ENCODE measurements at places on chromosomes 1 and 21.

DNA sequence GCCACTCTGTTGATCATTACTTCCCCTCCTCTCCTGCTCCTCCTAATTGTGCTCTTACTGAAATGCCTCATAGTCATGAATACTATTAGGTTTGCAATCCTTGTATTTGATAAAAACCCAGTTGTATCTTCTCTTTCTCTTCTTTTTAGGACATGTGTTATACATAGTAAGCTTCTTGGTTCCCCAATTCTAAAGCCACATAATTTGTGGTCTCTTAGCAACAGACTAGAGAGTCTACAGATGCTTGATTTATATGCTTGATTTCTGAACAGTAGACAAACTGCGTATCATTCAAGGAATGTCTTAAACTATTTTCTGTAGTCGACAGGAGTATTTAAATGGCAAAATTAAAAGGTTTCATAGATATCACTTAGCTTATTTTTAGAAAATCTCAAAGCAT lies 1598.9 kb downstream of the PLA2G4A start:
- no peak for DNase-seq

DNA sequence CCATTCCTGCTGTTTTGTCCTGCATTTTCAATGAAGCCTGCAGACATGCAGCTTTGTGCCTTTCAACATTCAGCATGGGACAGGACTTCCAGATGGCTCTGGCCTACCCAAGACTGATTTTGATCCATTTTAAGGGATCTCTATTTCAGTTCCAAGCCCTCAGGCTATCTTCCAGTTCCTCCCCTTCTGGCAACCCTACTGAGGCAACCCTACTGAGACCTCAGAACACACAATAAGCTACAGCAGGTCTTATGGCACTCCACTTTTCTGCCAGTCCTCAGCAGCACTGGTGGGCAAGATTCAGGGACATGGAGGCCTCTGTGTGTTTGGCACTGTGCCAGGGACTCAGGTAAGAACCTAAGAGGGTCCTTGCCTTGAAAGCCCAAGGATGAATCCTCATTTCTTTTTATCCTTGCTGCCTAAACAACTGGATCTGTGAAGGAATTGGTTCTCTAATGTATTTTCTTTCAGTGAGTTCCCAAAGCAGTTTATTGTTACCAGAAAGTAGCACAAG lies 50.7 kb downstream of the MAB21L3 start:
- DNase-seq: no peak

- DNase-seq: no peak
These were observed 12.1 kb downstream of the DNAJC16 start for GRCh38 chr1:15538771-15539170.

DNA sequence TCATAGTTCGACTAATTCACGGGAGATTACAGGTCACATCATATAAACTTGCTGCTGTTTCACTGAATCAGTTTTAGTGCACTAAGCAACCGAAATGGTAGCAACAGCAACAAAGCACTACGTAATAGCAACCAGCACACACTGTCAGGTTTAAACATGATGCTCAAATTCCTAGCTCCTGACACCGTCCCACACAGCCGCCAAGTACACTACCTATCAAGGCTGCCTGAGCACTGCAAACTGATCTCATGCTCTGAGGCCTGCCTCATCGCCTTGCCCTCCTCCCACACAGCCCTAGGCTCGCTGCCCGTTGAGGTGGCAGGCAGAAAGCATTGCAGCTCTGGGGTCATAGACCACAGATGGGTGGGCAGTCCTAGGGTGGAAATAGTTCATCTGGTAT lies 12.4 kb downstream of the LAMC2 start:
- no peak for DNase-seq

GRCh38 chr1:24362982-24363614 lies 43.9 kb downstream of the GRHL3 start:
- no peak for DNase-seq

DNA sequence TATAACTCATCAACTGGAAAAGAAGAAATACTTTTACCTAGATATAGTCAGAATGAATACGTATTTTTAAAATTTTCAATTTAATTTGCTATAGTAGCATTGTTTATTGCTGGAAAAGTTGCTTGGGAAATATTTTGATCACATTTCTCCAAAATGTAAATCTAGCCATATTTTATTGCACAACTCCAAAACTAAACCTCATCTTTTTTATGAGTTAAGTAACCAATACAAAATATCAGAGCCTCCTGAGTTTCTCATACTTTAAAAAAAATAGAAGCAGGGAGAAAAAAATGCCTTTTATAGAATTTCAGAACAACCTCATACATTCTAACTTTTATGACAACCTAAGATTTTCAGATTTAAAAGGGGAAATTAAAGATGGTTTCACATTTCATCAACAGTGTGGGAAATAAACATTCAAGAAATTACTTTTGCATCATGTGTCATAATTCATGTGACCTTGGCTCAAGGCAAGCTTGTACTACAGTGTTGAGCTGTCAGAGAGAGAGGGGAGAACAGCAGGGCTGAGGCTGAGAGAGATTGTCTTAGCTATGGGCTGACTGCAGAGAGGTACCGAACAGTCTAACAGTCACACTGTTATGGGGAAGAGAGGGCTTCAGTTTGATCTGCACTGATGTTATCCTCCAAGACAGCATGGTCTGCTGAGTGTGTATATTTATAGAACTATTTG lies 519.0 kb downstream of the LTN1 start:
- DNase-seq: no peak
